Right lobe of liver (tissue), 6 donors: ENCODE measurements at places on chromosomes 4 and X. TPM values are rescaled to one million over a fixed set of nuclear protein-coding genes. Genes with fewer than 3 reads are reported as not detected.

DNA sequence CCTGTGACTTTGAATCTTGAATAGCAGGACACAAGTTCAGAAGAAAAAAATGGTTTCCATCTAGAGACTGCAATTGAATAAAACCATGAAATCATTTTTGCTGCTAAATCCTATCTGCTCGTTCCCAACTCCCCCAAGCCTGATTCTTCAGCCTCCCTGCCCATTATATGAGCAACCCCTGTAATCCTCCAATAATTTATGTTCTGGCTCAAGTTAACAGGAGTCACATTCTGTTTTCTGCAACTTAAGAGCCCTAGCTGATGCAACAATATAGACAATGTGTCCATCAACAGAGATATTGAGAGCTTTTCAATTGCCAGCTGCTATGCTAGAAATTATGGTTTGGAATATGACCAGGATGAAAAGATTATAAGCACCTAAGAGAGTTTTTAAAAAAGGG, 84.1 kb downstream of the LDB2 start:
- DNase-seq: no peak
- no peak overlapping the region for H3K4me3 ChIP-seq
- no peaks in the 10 kb centered on the region for H3K36me3 ChIP-seq
- no peak overlapping the region for H3K27ac ChIP-seq

DNA sequence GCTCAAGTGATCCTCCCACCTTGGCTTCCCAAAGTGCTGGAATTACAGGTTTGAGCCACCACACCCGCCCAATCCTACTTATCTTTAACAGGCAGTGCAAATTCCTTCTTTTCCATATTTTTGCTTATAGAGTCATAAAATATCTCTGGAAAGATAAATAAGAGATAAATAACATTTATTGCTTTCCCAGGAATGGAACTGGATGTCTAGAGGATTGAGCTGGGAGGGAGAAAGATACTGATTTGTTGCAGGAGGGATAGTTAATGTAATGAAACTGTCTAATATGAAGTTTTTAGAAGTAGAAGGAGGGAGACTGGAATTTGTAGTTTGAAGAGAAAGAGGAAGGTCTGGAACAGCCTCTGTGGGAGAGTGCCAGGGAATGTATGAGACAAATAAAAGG, 20.2 kb downstream of the ITGB1BP2 start:
- H3K4me3 ChIP-seq: no peak overlapping the region
- H3K36me3 ChIP-seq: no peaks in the 10 kb centered on the region
- H3K4me1 ChIP-seq: no peaks in the 10 kb centered on the region
- H3K27me3 ChIP-seq: no peaks in the 10 kb centered on the region
- no peak overlapping the region for H3K27ac ChIP-seq

DNA sequence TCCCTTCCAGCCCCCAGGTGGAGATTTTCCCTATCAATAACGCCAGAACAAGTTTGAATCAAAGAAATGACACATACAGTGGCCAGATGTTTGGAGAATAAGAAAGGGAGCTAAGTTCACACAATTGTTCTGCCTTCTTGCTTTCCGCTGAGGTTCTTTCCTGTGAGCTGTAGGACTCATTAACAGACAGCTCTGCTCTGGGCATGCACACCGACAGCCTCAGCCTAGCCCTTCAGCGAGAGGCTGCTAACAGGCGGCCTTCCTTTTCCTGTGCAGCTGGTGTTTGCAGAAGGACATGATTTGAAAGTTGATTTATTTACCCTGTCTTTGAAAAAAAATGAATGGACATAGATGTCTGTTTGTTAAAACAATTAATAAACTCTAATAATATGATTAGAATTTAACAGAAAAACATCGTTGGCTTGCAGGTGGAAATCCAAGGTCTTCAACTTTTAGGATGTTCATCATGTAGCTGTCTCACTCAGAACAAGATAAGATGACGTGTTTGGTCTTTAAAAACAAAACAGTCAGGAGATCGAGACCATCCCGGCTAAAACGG, 183.3 kb downstream of the KDR start:
- no peaks in the 10 kb centered on the region for H3K36me3 ChIP-seq
- H3K27me3 ChIP-seq: no peaks in the 10 kb centered on the region
- DNase-seq: peak; percentile 29

GRCh38 chrX:1218286-1218685, 5.8 kb upstream of the CRLF2 start:
- H3K36me3 ChIP-seq: no peaks in the 10 kb centered on the region
- DNase-seq: no peak
- no peaks in the 10 kb centered on the region for H3K4me1 ChIP-seq
- H3K4me3 ChIP-seq: no peak overlapping the region
- H3K27me3 ChIP-seq: no peaks in the 10 kb centered on the region

- no peak overlapping the region for H3K27ac ChIP-seq
- no peak for DNase-seq
- peaks cover 8% of the 10 kb centered on the region for H3K4me1 ChIP-seq
- H3K4me3 ChIP-seq: no peak overlapping the region
- no peaks in the 10 kb centered on the region for H3K36me3 ChIP-seq
These were observed 31.2 kb downstream of the PLS3 start for GRCh38 chrX:115591856-115592842.

- H3K4me3 ChIP-seq: no peak overlapping the region
- no peak for DNase-seq
- H3K27ac ChIP-seq: no peak overlapping the region
- no peaks in the 10 kb centered on the region for H3K27me3 ChIP-seq
These were observed 40.2 kb downstream of the HMX1 start for GRCh38 chr4:8831221-8832112.

DNA sequence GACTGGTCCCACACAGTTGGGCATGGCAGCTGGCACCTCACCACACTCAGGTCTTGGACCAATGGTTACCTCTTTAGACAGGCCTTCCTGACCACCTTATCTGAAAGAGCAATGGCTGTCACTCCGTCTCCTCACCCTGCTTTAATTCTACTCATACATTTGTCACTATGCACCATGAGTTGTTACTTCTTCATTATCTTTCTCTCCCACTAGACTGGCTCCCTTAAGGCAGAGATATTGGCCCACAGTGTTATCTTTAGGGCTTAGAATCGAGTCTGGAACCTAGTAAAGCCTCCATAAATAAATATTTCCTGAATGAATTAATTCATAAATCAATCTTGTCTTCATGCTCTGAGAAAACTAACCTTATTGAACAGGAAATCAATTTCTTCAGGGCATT, 46.6 kb downstream of the DCHS2 start:
- no peak overlapping the region for H3K27ac ChIP-seq
- H3K27me3 ChIP-seq: no peaks in the 10 kb centered on the region
- no peaks in the 10 kb centered on the region for H3K4me1 ChIP-seq
- no peaks in the 10 kb centered on the region for H3K36me3 ChIP-seq
- DNase-seq: no peak
- H3K4me3 ChIP-seq: no peak overlapping the region

UGT2B7 gene
- total RNA-seq: 88.5 TPM

DMRTC1 gene
- total RNA-seq: not detected

CLDN22 gene
- not detected for total RNA-seq

CYSLTR1 gene
- total RNA-seq: 0.37 TPM

GRCh38 chrX:40096395-40097091, 1.2 kb downstream of the BCOR start:
- peaks cover 5% of the 10 kb centered on the region for H3K4me1 ChIP-seq
- H3K27ac ChIP-seq: peak overlapping the region; percentile 75
- H3K27me3 ChIP-seq: no peaks in the 10 kb centered on the region
- no peaks in the 10 kb centered on the region for H3K36me3 ChIP-seq
- peak overlapping the region; percentile 68 for H3K4me3 ChIP-seq

IL15 gene
- 0.43 TPM for total RNA-seq

OTUD6A gene
- not detected for total RNA-seq

IL2RG gene
- total RNA-seq: 1.2 TPM

GRCh38 chrX:10423716-10424115, 196.7 kb downstream of the MID1 start:
- H3K4me3 ChIP-seq: no peak overlapping the region
- no peaks in the 10 kb centered on the region for H3K4me1 ChIP-seq
- no peaks in the 10 kb centered on the region for H3K27me3 ChIP-seq
- H3K27ac ChIP-seq: no peak overlapping the region
- no peak for DNase-seq
- no peaks in the 10 kb centered on the region for H3K36me3 ChIP-seq
